Naive B cell (primary cell): ENCODE measurements at places on chromosomes 5 and 9.

DNA sequence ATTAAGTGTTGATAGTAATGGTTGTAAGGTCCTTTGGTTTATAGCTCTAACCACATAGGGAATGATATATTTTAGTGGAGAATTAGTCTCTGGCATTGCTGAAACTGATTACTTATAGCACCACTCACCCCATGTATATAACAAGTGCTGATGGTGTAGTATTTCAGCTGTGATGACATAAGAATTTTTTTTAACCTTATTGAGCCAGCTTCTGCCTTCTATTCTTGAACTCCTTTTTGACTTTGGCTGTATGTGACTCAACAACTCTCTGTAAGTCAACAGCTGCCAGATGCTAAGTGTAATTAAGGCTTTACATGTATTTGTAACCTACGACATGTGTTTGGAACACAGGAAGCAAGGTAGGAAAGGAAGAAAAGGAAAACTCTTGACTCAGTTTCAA is 929.6 kb upstream of the WWC1 start:
- DNase-seq = no peak

GRCh38 chr5:134659456-134659855 is 10.9 kb downstream of the SEC24A start:
- no peak for DNase-seq

GRCh38 chr5:172952034-172952511 is 7.2 kb upstream of the RPL26L1 start:
- DNase-seq = no peak

- no peak for DNase-seq
Observed at GRCh38 chr9:107280543-107280942, 2.5 kb upstream of the RAD23B start.

- no peak for DNase-seq
Observed at GRCh38 chr5:55356896-55357295, 49.1 kb downstream of the MTREX start.
